Bladder microvascular endothelial cell (primary cell): ENCODE measurements at places on chromosomes 13 and 19. TPM values are rescaled to one million over a fixed set of nuclear protein-coding genes. Genes with fewer than 3 reads are reported as not detected.

The GZMM gene
- not detected in 2 replicates for total RNA-seq

The AMER2 gene
- not detected in 2 replicates for total RNA-seq

The LMO7 gene
- total RNA-seq, result 10.7 and 119 TPM in 2 replicates

The IQCN gene
- 0.16 and 0.31 TPM in 2 replicates for total RNA-seq

The PKN1 gene
- total RNA-seq, result 209 and 330 TPM in 2 replicates

The DIS3 gene
- total RNA-seq, result 21.0 and 53.5 TPM in 2 replicates

The COMP gene
- not detected in 2 replicates for total RNA-seq

The CD79A gene
- not detected in 2 replicates for total RNA-seq

The FCER2 gene
- total RNA-seq, result not detected in 2 replicates

The SELENOV gene
- total RNA-seq, result not detected in 2 replicates

The POSTN gene
- 21.1 and 32.4 TPM in 2 replicates for total RNA-seq

The GRK1 gene
- total RNA-seq, result 0.44 TPM in 1 of 2 replicates, not detected in the other

The RLN3 gene
- not detected in 2 replicates for total RNA-seq

The ZNF146 gene
- total RNA-seq, result 41.9 and 139 TPM in 2 replicates

The RGCC gene
- total RNA-seq, result 76.8 and 185 TPM in 2 replicates

The LILRA6 gene
- not detected in 2 replicates for total RNA-seq

The KIR2DL4 gene
- not detected in 2 replicates for total RNA-seq

The PDE4A gene
- 1.1 and 4.2 TPM in 2 replicates for total RNA-seq

The ATP4B gene
- not detected in 2 replicates for total RNA-seq

The DHDH gene
- total RNA-seq, result not detected in 2 replicates

The CFAP97D2 gene
- total RNA-seq, result not detected in 2 replicates

The PTGIR gene
- 0.06 and 0.16 TPM in 2 replicates for total RNA-seq

The APOC4 gene
- not detected in 2 replicates for total RNA-seq

The C5AR2 gene
- not detected in 2 replicates for total RNA-seq

The PABPC3 gene
- total RNA-seq, result under 0.01 and 0.13 TPM in 2 replicates

The SHD gene
- total RNA-seq, result not detected in 2 replicates

The ZNF486 gene
- 4.2 and 9.9 TPM in 2 replicates for total RNA-seq

The PCDH20 gene
- not detected in 2 replicates for total RNA-seq

The MUC16 gene
- not detected in 2 replicates for total RNA-seq

The LGI4 gene
- not detected in 2 replicates for total RNA-seq

The ACER1 gene
- not detected in 2 replicates for total RNA-seq

The FEM1A gene
- 9.9 and 15.5 TPM in 2 replicates for total RNA-seq

The IFI30 gene
- total RNA-seq, result 4.4 and 5.7 TPM in 2 replicates

The CLIP3 gene
- total RNA-seq, result 0.81 and 6.7 TPM in 2 replicates

The STOML3 gene
- total RNA-seq, result not detected in 2 replicates

The CD22 gene
- total RNA-seq, result 1.6 and 1.7 TPM in 2 replicates
